NCI-H1417 (cell line): ENCODE measurements at places on chromosomes 2 and 18.
A peak's percentile ranks its signal among the peaks of the same experiment; 100 is the strongest.

- DNase-seq = no peak
Measured at GRCh38 chr2:46657042-46657504, 177.7 kb downstream of the TMEM247 start.

GRCh38 chr2:37985333-37985732, 60.2 kb downstream of the RMDN2 start:
- DNase-seq = no peak

GRCh38 chr2:196823750-196824522, 14.8 kb upstream of the C2orf66 start:
- no peak for DNase-seq

DNA sequence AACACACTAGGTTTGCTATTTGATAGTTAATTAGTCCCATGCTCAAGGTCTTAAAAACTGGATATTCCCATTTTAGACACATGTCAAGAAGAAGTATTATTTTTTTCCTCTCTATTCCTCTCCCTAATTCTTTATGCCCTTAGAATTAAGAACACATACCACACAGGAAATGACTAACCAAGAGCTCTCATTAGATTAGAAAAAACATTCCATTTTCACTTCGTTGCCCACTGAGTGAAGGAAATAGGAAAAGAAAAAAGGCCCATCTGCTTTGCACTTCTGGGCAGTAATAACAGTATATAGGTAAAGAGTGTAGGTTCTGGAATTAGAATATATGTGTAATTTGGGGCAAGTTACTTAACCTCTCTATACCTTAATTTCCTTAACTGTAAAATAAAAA, 26.9 kb downstream of the ACADL start:
- DNase-seq = no peak

GRCh38 chr2:68726608-68727367, 7.8 kb upstream of the ARHGAP25 start:
- no peak for DNase-seq

DNA sequence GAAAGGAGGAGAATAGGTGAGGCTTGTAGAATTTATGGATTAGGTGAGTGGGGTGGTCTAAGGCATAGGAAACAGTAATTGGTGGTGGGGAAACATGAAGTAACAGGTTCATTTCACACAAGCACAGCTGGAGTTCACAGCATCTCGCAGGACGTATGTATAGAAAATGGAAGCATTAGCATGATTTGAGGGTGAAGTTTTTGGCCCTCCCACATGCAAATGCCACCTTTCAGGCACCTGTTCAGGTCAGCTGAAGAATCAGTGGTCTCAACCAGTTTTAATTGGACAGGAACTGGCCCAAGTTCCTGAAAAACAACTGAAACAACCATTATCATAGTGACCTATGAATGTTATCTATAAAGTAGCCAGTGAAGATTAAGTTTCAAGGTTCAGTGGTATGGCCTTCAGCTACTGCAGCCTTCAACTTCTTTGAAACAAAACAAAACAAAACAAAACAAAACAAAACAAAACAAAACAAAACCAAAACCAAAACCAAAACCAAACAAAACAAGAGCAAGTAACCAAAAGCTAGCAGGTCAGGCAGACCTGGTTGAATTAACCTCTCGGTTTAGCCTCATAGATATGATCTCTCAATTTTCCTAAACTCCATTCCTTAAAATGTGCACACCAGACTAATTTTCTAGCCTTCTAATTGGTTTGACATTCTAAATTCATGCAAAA, 102.1 kb upstream of the SPHKAP start:
- no peak for DNase-seq

DNA sequence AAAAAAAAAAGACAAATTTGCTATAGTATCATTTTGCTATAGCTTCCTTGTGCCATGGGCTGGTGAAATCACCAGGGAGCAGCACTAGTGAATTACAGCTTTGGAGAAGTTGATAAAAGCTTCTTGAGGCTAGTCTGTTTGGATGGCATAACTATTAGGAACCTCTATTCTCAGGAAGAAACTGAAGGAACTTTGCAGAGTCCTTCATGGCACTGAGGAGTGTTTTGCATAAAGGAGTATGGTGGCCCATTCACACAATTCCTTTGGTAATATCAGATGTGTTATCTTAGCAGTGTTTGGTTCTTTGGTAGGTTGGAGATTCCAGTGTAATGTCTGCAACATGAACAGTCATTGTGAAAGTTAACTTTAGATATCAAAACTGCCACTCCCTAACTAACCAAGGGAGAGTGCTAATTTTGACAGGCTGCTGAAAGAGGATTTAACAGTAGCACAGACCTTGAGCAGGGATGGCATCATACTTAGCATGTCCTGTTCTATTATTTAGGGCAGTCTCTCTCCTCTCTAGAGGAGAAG, 76.6 kb upstream of the ZFP36L2 start:
- DNase-seq = no peak

GRCh38 chr2:55049043-55049820, 1.0 kb downstream of the RTN4 start:
- peak; percentile 70 for DNase-seq

GRCh38 chr2:229689307-229689839, 25.0 kb downstream of the DNER start:
- DNase-seq = no peak

GRCh38 chr2:41527525-41528323, 520.1 kb upstream of the PKDCC start:
- DNase-seq = no peak

DNA sequence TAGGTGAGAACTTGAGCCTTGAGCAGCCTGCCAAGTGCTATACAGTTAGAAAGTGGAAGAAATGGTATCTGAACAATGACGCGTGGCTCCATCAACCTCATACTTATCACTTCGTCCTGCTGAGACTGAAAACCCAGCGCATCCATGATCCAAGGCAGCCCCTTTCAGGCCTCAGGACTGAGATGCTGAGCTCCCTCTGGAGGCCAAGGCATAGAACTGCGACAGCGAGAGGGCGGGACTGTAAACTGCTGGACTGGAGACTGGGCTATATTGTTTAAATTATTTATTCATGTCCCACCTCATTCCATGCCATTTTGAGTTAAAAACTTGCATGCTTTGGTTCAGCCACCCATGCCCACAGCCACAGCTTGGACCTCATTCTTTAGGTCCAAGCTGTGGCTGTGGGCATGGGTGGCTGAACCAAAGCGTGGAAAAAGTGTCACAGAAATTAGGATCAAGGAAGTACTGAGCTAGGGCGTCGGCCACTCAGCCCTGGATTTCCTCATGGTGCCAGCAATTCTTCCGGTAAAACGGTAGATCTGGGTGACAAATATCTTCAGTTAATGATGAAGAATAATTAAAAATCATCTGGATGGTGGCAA, 195.5 kb downstream of the L3MBTL4 start:
- DNase-seq = peak; percentile 49

DNA sequence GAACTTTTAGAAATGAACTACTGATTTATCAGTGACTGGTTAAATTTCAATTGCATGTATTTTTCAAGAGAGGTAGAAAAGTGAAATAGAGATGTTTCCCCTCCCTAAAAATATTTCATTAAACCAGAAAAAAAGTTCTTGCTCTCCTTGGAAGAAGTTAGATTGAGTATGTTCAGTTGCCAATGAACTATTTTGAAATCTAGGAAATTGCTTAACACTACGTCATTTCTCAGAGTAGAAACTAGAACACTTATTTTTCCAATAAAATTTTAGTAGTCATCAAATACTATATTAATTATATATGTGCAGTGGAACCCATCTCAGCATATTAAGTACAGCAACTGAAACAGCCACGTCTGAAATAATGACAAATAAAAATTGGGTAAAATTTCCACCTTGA, 51.8 kb upstream of the STAT1 start:
- no peak for DNase-seq

GRCh38 chr2:47535996-47536395, 133.0 kb downstream of the MSH2 start:
- no peak for DNase-seq

- DNase-seq = no peak
Measured at GRCh38 chr18:48125724-48126123, 195.3 kb upstream of the SMAD2 start.

DNA sequence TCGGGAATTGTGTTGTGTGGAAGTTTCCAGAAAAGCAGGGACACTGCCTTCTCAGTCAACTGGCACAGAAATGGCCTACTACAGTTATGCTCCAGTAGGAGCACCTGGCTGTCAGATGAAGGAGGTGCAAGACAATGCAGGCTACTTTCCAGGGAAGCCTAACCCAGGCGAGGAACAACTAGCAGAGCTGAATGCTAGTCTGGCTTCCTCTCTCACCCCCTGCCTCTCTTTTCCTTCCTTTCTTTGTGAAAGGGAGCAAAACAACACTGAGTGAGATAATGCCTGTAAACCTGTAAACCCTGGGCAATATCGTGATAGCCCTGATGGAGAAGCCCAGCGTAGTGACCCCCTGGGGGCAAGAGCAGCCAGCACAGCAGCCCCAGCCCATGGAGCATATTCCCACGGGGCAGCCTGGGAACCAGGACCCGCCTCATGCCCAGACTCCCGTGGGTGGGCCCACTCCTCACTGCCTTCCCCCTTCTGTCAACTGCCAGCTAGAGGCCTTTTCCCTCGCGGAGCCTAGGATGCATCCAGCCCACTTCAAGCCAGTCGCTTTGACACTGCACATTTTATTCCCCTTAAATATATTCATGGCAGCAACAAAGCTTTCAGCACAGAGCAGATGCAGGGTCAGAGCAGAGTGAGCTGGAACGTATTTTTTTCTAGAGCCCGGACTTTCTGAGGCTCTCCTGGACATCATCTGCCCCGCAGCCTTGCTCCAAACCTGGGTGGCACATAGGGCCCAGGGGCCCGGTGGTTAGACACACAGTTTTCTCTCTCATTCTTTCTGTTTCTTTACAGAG, 77.0 kb downstream of the PDCL3 start:
- DNase-seq = no peak

GRCh38 chr18:49656073-49656692, 94.3 kb downstream of the LIPG start:
- no peak for DNase-seq

GRCh38 chr2:175792199-175792598, 209.9 kb downstream of the LNPK start:
- DNase-seq = no peak

DNA sequence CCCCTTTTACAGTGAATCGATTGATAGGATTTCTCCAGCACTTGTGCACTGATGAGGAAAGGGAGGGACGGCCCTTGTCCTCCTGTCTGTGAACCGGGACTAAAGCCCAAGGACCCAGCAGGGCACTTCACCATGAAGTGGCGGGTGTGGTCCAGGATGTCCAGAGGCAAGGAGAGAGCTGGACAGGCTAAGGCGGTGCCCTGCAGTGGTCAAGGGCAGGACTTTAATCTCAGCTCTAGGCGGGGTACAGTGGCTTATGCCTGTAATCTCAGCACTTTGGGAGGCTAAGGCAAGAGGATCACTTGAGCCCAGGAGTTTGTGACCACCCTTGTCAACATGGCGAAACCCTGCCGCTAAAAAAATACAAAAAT, 28.2 kb upstream of the SEMA4C start:
- DNase-seq = no peak

- peak; percentile 67 for DNase-seq
Measured at GRCh38 chr2:71417300-71418202, 35.8 kb upstream of the DYSF start.

DNA sequence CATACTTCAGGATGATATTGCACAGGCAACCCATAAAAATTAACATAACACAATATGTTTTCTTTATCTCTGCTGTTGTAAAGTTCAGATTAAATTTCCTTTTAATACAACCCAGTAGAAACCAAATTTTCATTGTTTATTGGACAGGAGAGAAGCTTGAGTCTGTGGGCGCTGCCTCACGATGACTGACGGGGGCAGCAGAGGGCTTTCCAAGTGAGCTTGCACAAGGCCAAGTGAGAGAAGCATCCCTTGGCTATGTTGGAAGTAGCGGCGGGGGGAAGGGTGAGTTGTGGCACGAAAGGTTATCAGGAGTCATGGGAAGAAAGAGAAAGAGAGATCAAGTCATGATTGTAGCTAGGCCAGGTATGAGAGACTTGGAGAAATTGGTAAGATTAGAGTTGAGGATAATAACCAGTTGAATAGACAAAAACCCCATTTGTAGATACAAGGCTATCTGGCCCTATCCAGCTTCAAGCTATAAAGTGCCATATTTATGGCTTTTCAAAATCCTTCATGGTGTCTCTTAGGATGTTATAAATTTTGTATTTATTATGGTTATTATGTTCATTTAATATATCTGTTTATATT, 413.7 kb upstream of the FAM98A start:
- peak; percentile 24 for DNase-seq

DNA sequence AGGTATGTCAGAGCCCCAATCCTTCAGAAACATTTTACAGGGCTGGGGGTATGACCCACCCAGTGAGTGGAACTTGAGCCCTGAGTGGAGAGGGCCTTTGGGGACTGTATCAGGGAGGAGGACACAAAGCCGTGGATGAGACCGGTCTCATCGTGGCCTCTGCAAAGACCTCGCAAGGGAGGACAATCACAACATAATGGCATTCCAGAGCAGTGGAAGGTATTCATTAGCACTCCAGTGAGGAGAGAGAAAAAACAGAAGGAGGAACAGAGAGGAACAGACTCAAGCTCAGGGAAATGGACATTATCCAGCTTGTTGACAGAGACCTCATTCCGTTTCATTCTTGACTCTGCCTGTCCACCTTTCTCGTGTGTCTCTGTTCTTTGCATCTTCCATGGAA, 38.8 kb upstream of the CTAGE1 start:
- no peak for DNase-seq

DNA sequence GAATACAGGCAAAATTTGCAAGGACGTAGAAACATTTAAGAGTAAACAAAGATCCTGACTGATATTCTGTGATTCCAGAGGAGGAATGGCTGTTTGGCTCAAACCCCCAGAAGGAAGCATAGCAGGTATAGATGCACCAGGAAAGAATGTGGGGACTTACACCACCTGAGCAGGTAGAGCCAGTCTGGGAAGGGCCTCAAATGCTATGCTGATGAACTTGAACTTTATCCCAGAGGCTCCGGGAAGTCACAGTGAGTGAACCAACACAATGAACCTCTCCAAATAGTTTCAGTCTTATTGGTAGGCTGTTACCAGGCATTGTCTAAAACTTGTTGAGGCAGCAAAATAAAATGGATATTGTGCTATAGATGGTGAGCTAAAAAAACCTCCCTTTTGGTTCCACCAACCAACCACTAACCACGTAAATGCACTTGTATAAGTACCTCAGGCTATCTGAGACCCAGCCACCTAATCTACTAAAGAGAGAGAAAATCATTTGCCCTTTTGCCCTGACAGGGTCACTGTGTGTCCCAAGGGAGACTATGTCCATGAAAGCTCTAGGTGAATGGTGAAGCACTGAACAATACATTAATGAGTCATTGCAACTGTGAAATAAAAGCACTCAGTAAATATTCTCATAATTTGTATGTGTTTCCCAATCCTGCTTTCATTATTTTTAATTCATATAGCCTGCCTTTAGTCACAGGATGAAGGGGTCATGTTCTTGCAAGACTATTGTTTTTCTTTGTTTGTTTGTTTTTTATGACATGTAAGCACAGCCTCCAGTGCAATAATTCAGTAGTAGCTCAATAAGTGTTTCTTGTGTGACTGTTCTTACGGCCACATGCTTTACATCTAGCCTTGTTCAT, 911.6 kb downstream of the EPHA4 start:
- no peak for DNase-seq

- no peak for DNase-seq
Measured at GRCh38 chr2:137039482-137040152, 274.3 kb downstream of the THSD7B start.
